ENCODE measurements at places on chromosomes 7 and 10.

DNA sequence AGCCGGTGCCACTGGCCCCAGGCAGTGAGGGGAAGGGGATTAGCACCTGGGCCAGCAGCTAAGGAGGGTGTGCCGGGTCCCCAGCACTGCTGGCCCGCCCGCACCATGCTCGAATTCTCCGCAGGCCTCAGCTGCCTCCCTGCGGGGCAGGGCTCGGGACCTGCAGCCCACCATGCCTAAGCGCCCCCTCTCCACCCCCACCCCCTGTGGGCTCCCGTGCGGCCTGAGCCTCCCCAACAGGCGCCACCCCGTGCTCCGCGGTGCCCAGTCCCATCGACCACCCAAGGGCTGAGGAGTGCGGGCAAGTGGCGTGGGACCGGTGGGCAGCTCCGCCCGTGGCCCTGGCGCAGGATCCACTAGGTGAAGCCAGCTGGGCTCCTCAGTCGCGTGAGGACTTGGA is 144.8 kb upstream of the CDCA7L start:
- peaks cover 16% of the 10 kb centered on the region for H3K27me3 ChIP-seq
- peaks cover 41% of the 10 kb centered on the region for H3K4me1 ChIP-seq
- H3K36me3 ChIP-seq, result no peaks in the 10 kb centered on the region
- H3K27ac ChIP-seq, result no peak overlapping the region
- no peak overlapping the region for H3K4me3 ChIP-seq

GRCh38 chr10:37774351-37774750 is 83.1 kb downstream of the ZNF248 start:
- H3K4me3 ChIP-seq, result no peak overlapping the region
- H3K27me3 ChIP-seq, result no peaks in the 10 kb centered on the region
- DNase-seq, result no peak
- H3K4me1 ChIP-seq, result no peaks in the 10 kb centered on the region
- no peak overlapping the region for H3K27ac ChIP-seq
- H3K36me3 ChIP-seq, result no peaks in the 10 kb centered on the region

DNA sequence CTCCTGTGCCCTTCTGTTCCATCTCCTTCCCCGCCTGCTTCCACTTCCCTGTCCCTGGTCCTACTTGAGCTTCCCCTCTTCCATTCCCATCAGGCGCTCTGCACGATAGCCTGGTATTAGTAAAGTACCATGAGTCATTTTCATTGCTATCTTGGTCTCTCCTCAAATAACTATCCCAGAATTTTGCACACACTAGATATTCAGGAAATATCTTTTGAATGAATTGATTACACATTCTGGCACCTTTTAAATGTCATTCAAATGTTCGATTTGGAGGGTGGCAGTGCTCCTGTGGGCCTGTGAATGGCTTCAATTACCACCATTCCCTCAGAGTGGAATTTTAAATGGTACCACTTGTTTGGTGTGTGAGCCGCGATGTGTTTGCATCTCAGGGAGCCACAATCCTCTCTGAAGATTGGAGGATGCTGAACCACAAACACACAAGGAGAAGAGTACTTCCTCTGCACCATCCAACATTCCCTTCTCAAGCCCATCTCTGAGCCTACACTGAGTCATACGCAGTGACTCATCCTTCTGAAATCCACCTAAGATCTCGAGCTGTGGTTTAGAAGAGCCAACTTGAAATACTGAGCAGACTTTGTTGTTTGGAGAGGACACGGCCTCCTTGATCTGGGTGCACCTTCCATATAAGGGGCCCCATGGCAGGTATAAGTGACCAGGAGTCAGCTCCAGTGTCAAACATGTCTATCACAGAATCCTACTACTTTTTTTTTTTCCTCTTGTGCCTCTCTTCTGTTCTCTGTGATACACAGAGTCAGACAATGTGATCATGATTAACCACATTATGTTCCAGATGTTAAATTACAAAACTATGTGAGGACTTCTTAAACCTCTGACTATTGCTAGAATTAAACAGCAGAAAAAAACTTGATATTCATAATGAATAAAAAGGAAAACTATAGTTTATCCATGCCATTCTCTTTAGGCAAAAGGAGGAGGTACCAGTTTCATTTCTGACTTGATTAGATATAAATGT is 81.9 kb downstream of the BMPER start:
- peak overlapping the region; percentile 98 for H3K27ac ChIP-seq
- H3K4me3 ChIP-seq, result peak overlapping the region; percentile 84
- peaks cover 10% of the 10 kb centered on the region for H3K36me3 ChIP-seq
- peak; percentile 97 for DNase-seq
- H3K4me1 ChIP-seq, result peaks cover 53% of the 10 kb centered on the region
- no peaks in the 10 kb centered on the region for H3K27me3 ChIP-seq

GRCh38 chr7:5780801-5781496 is 514 bp downstream of the RNF216 start:
- peaks cover 15% of the 10 kb centered on the region for H3K36me3 ChIP-seq
- H3K27me3 ChIP-seq, result no peaks in the 10 kb centered on the region
- DNase-seq, result peak; percentile 20

DNA sequence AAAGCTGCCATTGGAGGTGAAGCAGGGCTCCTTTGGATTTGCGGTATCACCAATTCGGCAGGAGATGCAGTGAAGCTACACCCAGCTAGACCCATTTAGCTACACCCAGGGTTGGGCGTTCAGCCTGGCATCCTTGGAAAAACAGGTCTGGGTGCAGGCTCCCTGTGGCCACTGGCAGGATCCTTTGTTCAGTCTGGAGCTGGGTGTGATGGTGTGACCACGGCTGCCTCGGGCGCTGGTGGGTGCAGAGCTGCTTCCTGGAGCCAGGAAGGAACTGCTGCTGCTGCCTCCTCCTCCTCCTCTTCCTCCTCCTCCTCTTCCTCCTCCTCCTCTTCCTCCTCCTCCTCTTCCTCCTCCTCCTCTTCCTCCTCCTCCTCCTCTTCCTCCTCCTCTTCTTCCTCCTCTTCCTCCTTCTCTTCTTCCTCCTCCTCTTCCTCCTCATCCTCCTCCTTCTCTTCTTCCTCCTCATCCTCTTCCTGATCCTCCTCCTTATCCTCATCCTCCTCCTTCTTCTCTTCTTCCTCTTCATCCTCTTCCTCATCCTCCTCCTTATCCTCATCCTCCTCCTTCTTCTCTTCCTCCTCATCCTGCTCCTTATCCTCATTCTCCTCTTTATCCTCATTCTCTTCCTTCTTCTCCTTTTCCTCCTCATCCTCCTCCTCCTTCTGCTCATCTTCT is 84.0 kb downstream of the GRK5 start:
- H3K27ac ChIP-seq, result no peak overlapping the region
- peaks cover 4% of the 10 kb centered on the region for H3K36me3 ChIP-seq
- no peak overlapping the region for H3K4me3 ChIP-seq
- DNase-seq, result no peak
